NCI-H774 (cell line): ENCODE measurements at places on chromosomes 2 and 18.
A peak's percentile ranks its signal among the peaks of the same experiment; 100 is the strongest.

- DNase-seq, result no peak
Observed at GRCh38 chr2:200689115-200689514, 103.3 kb downstream of the AOX1 start.

DNA sequence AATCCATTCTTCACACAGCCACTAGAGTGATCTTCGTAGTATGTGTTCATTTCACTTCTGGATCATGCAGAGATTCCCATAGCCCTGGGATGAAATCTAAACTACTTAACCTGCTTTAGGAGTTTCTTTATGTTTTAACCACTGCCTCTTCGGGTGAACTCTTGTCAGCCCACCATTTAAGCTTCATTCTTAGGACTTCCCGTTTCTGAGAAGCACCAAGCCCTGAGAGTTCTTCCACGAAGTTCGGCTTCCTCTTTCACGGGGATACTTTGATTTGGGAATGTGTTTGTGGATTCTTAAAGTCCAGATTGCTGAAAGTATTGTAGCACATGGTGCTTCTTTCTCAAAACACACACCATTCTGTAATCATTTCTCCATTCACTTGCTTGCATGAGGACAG, 205.0 kb downstream of the UBE2E3 start:
- no peak for DNase-seq

DNA sequence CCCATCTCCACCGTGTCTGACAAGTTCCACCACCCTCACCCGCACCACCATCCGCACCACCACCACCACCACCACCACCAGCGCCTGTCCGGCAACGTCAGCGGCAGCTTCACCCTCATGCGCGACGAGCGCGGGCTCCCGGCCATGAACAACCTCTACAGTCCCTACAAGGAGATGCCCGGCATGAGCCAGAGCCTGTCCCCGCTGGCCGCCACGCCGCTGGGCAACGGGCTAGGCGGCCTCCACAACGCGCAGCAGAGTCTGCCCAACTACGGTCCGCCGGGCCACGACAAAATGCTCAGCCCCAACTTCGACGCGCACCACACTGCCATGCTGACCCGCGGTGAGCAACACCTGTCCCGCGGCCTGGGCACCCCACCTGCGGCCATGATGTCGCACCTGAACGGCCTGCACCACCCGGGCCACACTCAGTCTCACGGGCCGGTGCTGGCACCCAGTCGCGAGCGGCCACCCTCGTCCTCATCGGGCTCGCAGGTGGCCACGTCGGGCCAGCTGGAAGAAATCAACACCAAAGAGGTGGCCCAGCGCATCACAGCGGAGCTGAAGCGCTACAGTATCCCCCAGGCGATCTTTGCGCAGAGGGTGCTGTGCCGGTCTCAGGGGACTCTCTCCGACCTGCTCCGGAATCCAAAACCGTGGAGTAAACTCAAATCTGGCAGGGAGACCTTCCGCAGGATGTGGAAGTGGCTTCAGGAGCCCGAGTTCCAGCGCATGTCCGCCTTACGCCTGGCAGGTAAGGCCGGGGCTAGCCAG, 1.2 kb downstream of the ONECUT2 start:
- DNase-seq, result no peak

DNA sequence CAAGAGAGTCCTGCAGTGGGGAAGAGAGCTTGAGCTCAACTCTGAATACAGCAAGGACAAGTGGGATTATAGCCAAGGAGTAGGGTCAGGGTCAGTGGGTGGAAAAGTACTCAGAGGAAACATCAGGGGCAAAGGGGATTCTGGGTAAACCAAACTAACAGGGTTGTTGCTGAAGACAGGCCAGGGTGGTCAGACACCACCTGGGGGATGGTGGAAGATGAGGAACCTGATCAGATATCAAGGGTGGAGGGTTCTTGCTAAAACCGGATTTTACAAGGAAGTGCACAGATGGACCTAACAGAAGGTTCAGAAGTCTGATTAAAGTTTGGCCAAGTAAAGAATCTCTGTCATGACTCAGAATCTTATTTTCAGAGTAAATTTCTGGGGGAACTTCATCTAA, 16.5 kb downstream of the OSBPL1A start:
- DNase-seq, result no peak

DNA sequence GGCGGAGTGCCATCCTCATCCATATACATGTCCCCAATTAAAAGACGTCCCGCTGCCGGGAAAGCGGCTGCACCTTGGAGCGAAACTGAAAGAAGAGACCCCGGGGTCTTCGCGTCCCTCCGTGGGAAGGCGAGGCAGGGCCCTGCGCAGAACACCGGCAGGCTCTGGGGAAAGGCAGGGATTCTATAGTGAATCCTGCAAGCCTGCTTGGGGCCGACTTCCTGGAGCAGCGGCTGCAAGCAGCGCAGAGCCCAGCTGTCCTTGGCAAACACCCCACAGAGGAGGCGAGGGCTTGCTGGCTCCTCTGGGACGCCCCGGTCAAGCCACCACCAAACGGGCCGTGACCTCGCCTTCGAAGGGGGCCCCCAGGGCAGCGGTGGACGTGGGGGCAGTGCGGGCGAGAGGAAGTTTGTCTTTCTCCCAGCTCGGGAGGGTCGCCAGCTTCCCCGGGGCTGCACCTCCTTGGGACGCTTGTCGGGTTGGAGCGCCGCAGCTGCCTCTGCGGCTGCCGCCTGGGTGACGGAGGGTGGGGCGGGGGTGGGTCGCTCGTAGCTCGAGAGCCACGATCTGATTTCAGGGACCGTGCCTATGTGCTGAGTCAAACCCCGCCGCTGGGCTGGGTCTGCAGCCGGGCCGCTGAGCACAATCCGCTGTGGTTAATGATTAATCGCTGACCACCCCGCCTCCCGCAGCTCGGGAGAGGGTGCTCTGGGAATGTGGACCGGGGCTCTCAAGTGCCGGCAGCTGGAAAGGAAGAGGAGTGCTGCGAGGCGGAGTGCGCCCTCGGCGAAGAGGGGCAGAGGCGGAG, 486 bp upstream of the GPR39 start:
- peak; percentile 89 for DNase-seq

GRCh38 chr2:74011246-74011645, 26.5 kb downstream of the TET3 start:
- no peak for DNase-seq

DNA sequence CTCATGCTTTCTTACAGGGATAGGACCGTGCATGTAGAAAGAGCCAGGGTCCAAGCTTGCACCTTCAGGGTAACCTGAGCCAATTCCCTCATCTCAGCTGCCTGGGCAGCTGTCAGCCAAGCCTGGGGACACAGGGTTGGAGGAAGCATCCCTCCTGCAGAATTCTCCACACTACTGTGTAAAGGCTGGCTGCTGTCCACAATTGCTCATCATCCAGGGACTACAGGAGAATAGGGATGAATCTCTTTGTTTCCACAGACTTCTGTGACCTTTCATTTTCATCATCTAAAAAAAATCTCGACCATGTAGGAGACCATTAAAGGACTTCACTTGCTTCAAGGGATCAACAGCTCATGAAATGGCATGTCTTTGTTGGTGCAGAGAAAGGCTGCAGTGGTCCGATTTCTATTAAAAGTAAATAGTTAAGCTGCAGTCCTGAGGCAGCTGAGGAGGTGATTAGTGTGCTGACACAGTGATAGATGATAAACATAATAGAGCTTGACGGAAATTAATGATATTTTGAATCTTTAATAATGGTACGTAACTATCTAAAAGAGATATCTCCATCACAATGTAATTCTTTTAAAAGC, 74.4 kb upstream of the COPS8 start:
- DNase-seq, result no peak

DNA sequence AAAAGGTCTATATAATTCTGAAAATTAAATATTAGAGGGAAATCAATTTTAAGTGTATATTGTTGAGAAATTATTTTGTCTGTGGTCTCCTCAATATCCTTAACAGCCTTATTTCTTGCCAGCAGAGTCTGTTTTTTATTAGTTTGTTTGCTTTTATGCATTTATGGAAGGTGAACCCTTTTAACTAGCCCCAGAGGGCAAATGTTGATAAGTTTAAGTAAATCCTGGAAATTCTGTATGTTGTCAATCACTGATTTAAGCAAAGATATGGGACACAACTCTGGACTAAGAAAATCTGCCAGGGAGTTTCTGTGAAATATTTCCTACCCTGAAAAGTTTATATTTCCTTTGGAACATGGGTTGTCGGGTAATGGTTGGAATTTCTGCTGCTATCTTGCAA, 339.5 kb upstream of the COL3A1 start:
- DNase-seq, result no peak

DNA sequence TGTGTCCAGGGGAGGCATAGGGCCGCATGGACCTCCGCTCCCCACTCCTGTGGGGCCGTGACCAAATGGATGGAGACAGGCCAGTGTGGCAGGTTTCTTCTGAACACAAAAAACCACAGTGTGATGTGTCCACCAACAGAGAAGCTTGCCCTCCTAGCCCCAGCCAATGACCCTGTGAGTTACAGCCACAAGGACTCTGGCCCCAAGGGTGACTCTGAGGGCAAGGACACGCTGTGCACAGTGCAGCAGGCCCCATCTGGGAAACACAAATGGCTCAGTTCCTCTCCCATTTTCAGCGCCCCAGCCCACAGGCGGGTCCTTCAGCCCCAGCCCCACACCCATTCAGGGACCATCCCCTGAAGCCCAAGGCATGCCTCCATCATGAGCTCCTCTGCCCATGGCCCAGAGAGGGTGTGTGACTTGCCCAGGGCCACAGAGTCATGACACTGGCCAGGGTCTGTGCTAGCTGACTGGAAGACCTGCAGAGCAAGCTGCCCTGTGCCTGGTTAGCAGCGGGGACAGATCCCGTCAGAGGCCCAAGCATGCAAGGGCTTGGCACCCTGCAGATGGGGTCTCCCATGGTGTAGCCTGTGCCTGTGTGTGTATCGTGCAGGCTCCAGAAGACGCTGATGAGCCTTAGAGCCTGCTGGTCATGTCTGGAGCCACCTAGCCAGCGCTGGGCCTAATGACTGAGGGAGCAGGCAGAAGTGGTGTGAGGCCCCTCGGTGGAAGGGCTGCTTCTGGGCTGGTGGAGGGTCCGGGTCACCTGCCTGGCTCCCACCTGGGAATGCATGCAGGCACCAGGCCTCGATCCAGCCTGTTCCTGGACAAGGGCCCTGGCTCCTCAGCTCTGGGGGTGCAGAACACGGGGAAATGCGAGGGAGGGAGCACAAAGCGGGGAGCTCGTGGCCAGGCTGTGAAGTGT, 47.7 kb downstream of the HS6ST1 start:
- no peak for DNase-seq

- DNase-seq, result no peak
Observed at GRCh38 chr2:124025891-124026434, 876 bp downstream of the CNTNAP5 start.
